ENCODE measurements at places on chromosomes 6 and 20.

DNA sequence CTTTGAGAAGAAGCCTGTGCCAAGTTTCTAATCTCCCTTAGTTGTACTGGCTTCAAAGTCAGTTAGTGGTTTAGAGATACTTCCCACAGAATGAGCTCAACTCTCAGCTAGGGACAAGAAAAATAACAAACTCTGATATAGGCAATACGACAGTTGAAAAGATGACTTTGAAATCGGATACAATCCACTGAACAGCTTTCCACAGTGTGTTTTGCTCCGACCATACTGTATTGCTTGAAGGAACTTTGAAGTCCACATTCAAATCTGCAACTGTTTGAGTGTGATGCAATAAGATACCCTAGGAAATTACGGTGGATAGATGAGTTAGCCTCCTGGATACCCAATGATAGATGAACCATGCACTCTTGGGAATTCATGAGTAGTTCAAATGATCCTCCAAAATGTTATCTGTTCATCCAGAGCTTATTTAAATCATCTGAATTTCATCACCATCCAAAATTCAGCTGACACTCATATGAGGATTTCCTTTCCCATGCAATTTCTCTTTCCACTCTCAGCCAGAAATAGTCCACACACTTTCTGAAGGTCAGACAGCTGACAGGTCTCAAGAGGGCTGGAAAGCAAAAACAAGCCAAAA lies 443.8 kb downstream of the HAO1 start:
- DNase-seq = no peak

DNA sequence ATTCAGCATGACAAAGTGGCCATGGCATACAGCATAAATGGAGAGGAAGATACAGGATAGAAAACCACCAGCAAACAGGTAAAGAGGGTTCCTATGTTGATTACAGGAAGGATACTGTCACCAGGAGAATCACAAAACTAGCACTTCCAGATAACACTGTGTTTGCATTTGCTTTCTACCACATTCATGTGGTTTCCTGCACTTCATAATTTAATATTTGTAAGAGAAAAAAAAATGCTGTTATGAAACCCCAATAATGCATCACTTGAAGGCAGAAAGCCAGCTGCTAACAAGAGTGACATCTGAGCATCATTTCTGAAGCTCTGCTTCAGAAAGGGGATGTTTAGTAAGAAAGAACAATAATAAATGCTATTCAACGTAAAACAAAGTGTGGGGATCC lies 106.6 kb downstream of the ATXN1 start:
- DNase-seq = no peak

DNA sequence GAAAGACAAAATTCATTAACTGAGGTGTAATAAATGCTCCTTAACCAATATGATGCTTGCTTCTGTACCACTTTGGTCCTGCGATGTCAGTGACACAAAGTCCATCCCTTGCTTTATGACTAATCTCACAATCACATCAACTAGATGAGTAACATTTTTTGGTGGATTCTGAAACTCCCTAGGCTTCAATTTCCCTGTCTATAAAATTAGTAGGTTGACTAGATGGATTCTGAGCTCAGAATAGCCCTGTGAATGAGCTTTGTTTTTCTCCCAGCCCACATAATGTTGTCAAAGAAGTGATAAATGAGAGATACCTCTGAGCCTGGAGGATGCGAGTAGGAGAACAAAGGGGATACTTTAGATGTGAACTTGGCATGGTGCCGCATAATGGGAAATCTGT lies 9.1 kb downstream of the TXLNB start:
- no peak for DNase-seq

- DNase-seq = no peak
These were observed 12.7 kb downstream of the GPLD1 start for GRCh38 chr6:24476631-24477030.
